ENCODE measurements at places on chromosomes 2 and 18. TPM values are rescaled to one million over a fixed set of nuclear protein-coding genes. Genes with fewer than 3 reads are reported as not detected.

The CBLN2 gene
- 45.5 TPM for polyA plus RNA-seq

- DNase-seq = no peak
Observed at GRCh38 chr2:232611559-232612218, 21.7 kb upstream of the EFHD1 start.

GRCh38 chr2:28253543-28253942, 139.1 kb upstream of the FOSL2 start:
- no peak for DNase-seq

DNA sequence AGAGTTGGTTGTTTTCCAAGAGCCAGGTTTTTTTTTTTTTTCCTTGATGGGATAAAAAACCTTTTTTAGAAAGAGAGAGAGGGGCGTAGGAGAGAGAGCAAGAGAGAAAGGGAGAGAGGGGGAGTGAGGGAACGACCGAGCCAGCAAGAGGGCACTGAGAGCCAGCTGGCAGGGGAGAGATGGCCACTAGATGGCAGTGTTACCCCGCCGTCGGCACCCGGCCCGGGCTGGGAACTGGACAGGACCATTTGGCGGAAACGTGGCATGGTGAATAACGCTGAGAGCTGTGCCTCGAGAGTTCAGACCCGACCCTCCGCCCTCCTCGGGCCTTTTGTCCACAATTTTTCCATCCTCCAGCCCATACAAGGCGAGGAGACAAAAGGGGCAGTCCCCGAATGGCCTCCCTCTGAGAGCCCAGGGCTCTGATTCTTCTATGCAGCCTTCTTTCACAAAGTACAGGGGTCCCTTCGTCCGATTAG, 286.7 kb upstream of the VRK2 start:
- DNase-seq = peak; percentile 59

- DNase-seq = no peak
Observed at GRCh38 chr2:132366421-132367180, 50.0 kb upstream of the GPR39 start.

DNA sequence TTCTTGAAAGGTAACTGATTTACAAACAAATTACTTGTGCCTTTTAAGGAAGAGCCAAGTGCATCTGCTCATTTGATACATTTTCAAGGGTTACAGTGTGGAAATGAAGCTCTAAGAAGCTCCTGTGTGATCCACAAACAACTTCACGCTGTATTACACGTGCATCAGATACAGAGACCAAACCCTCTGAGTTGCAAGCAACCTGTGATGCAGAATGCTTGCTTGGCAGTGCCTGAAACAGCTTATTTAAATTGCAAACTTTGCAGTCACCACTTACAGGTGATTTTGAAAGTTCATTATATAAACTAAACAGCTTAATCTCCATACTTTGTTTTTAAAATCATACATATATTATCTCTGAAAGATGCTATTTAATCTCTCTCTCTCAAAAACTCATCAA, 50.1 kb downstream of the ZEB2 start:
- DNase-seq = no peak

DNA sequence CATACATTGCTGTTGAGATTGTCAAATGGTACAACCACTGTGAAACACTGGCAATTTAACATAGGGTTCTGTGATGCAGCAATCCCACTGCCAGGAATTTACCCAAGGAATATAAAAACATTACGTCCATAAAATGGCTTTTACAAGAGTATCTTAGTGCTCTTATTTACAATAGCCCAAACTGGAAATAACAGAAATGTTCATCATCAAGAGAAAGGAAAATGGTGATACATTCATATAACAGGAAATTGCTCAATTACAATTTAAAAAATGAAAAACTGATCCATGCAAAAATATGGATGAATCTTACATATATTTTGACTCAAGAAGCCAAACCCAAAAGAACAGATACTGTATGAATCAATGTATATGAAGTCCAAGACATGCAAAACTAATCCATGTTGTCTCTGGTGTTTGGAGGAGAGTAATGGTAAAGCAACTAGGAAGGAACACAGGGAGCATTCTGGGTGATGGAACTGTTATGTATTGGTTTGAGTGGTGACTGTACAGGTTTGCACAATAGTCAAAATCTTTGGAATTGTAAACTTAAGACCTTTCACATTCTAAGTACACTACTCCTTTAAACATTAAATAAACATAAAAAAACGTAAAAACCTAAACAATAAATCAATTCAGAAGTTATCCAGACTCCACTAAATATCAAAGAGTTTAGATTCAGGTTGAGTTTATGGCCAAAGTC, 104.8 kb upstream of the WDR75 start:
- no peak for DNase-seq

DNA sequence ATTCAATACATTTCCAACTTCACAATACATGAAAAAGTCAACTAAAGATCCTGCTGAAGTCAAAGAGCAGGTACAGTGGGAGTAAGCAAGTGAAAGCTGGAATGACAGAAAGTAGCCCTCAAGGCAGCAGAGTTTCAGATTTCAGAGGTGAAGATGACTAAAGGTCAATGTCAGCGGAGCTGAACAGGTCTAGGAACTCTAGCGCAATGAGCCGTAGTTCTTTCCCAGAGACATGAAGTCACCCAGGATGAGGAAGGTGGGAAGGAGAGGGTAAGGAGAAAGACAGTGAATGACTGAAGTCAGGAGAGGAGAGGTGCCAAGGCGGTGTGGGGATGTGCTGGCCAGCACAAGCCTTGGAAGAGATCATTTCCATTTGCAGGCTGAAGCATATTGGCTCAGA, 28.1 kb downstream of the PTPN2 start:
- DNase-seq = no peak

GRCh38 chr2:85712849-85713612, 18.9 kb downstream of the GNLY start:
- DNase-seq = no peak

The MAP3K19 gene
- 0.63 TPM for polyA plus RNA-seq

DNA sequence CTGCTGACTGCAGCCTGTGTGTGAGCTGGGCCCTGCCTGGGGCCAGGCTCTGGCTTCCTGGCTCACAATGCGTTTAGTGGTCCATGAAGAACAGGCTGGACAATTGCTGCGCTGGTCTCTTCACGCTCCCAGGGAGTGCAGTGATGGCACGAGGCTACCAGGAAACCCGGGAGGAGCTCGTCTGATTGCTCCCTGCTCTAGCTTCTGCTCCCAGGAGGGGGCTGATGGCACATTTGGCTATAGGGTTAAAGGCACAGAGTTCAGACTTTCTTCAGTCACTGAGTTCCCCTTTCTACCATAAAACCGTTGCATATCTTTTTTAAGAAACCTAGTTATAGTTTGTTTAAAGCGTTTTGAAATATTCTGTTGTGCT, 60.1 kb downstream of the KCNF1 start:
- DNase-seq = no peak

The GRP gene
- 2.8 TPM for polyA plus RNA-seq

All from left renal pelvis (tissue), 4 donors.